ENCODE measurements at places on chromosomes 11 and 22.

DNA sequence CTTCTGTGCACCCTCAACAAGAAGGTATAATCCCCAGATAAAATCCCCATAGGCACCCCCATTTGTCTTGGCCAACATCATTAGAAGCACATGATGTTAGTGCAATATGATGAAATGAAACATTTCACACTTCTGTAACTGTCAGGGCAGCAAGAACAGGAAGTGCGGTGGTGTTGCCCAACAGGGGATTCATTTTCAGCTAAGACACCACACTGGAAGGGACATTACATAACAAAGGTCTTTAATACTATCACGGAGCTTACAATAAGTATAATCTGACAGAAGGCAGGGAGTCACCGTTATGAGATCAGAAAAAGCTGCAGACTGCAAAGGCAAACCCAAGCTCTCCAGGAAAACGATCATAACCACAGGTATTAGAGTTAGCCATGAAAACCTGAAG is 2.0 kb downstream of the OR52W1 start:
- no peak for DNase-seq

- DNase-seq = no peak
Measured at GRCh38 chr22:24146194-24146616, 35.1 kb upstream of the SUSD2 start.

- DNase-seq = no peak
Measured at GRCh38 chr22:27170491-27170890, 513.1 kb downstream of the MIAT start.

GRCh38 chr11:131495423-131495822 is 125.0 kb downstream of the NTM start:
- DNase-seq = no peak

DNA sequence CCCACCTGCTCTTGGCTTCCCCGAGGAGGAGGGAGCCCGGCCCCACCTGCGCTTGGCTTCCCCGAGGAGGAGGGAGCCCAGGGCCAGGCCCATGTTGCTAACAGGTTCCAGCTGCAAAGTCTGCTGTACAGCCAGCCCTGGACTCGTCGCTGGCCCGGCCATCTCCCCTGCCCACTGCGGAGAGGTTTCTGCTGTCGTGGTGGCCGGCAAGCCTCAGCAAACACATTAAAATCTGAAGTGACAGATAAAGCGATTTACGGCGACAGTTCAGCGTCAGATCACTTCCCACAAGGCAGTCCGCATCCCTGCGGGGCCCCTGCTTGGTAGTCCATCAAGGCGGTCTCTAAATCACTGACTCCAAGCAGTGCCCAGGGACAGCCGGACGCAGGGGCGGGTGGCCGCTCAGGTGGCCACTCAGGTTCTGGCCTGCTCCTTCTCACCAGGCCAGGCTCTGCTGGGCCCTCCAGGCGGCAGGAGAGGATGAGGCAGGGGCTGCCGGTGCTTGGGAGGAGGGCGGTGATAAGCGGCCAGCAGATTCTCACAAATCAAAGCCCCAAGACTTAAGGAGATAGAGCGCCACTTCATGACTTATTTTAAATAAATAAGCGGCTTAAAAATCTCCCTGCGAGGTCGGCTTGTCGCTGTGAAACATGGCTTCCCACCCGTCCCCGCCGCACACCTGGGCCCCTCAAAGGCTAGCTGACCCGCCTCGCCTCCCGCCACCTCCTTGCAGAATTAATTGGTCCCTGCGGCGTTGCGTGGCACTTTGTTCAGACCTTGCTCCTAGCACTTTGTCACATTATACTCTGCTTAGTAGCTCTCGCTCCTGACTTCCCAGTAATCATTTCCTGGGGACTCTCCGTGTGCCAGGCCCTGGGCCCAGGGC is 21.1 kb downstream of the MACROD1 start:
- DNase-seq = no peak

GRCh38 chr22:39308614-39309363 is 10.6 kb downstream of the RPL3 start:
- DNase-seq = no peak

DNA sequence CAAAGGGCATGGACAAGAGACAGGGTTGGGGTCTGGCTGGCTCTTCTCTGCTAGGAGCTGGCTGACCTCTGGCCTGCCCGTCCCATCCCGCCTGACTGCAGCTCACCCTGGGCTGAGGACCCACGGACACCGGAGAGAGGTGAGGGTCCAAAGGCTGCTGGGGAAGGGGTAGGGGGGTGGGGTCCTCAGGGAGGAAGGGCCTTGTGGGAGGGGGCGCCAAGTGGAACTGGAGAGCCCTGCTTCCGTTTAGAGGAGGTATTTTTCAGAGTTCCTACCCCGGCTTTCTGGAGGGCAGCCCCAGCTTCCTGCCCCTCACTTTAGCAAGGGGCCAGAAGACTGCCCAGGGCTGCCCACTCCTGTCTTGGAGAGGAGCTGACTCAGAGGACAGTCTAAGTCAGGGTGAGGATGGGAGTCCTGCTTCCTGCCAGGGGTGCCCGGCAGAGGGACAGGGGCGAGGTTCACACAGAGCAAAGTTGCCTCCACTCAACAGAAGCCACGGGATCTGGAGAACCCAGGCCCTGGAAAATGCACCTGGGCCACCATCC is 7.1 kb downstream of the LARGE2 start:
- no peak for DNase-seq

GRCh38 chr22:30649430-30650007 is 13.9 kb downstream of the SLC35E4 start:
- peak; percentile 91 for DNase-seq

- DNase-seq = no peak
Measured at GRCh38 chr11:85277693-85278092, 349.5 kb downstream of the DLG2 start.

GRCh38 chr11:16191212-16191867 is 165.0 kb downstream of the SOX6 start:
- DNase-seq = no peak

DNA sequence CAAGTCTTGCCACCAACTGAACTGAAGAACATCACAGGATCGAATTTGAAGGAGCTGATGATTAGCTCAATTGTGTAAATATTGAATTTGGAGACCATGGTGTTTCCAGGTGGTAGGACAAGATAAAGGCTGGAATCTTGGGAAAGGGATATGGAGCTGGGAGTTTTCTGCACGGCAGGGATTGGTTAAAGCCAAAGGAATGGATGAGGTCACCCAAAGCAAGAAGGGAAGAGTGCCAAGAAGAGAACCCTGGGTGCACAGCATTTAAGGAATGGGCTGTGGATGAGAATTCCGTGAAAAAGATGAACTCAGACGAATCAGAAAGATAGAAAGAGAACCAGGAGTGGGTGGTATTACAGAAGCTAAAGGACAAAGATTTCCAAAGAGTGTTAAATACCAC is 29.4 kb upstream of the RRAS2 start:
- DNase-seq = no peak

GRCh38 chr22:17381192-17381913 is 12.1 kb downstream of the CECR2 start:
- no peak for DNase-seq

GRCh38 chr11:26963764-26964163 is 30.1 kb upstream of the FIBIN start:
- no peak for DNase-seq

GRCh38 chr11:58641803-58642581 is 19.5 kb downstream of the CNTF start:
- no peak for DNase-seq

DNA sequence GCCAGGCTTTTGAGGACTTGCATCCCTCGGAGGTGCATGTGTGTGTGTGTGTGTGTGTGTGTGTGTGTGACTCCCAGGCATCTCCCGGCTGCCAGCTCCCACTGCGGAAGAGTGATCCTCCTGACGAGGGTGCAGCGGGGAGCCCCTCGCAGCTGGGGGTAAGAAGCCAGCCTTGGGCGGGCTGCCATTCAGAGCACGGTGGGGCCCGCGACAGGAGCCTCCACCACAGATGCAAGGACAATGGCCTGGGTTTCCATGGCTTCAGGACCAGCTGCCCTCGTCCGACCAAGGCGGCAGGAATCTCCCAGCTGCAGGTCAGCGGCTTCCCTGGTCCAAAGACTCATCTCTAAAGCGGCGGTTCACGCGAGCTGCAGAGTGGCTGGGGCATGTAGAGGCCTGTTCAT is 908.5 kb downstream of the BRD1 start:
- DNase-seq = peak; percentile 3

- DNase-seq = no peak
Measured at GRCh38 chr22:16804882-16805281, 20.3 kb downstream of the XKR3 start.

GRCh38 chr11:103806130-103806895 is 230.1 kb upstream of the DDI1 start:
- no peak for DNase-seq

DNA sequence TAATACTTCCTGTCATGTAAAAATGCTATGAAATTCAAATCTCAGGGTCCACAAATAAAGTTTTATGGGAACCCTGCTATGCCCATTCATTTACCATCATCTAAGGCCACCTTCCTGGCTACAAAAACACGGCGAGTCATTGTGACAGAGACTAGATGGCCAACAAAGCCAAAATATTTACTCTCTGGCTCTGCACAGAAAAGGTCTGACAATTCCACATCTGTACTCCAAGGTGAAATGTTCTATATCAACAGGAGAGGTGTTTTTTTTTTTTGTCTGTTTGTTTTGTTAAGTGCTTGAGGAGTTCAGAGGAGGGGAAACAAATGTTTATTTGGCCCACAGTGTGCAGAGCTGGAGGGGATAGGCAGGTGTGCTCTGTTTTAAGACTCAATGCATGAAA is 18.6 kb upstream of the TMA7B start:
- peak; percentile 18 for DNase-seq

- no peak for DNase-seq
Measured at GRCh38 chr11:115670538-115671205, 166.5 kb upstream of the CADM1 start.

GRCh38 chr22:32542677-32543357 is 68.2 kb downstream of the FBXO7 start:
- no peak for DNase-seq

DNA sequence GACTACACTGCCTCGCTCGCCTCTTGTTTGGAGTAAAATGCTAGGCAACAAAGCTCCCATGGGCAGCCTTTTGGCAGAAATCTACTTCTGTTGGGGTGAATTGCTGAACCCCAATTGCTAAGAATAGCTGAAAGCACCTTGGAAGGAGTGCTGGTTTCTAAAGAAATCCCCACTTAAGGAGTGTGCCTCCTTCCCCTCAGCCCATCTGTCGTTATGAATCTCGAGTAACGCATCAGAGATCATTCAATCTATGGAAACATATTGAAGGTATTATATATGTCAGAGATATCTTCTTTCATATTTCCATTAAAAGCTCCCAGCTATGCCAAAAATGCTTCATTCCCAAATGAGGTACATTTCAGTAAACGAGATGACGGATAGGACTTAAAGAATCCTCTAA is 229.6 kb upstream of the BLID start:
- no peak for DNase-seq

DNA sequence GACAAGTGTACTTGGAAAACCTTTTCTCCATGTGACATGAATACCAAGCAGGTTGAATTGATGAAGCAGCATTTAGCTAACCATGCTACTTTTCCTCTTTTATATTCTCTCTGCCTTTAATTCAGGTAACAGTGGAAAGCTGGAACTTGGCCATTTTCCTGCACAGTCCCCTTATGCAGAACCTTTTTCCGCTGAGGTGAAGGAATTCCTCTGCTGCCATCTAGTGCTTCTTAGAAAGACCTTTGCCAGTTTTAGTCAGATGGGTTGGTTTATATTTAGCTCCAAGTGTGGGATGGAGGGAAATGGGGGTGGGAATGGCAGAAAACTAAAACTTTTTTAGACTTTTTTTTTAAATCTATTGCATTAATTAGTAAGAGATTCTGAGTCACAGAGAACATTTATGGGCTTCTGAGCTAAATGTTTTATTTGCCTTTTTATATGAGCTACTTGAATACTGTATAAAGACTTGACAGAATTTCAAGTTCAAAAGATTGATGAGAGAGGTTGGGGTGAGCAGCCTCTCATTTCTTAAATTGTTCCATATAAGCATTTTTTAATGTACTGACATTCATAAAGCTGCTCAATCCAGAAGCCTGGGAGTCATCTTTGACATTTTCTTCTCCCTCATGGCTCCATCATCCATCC is 153.9 kb upstream of the ZC3H12C start:
- DNase-seq = no peak

DNA sequence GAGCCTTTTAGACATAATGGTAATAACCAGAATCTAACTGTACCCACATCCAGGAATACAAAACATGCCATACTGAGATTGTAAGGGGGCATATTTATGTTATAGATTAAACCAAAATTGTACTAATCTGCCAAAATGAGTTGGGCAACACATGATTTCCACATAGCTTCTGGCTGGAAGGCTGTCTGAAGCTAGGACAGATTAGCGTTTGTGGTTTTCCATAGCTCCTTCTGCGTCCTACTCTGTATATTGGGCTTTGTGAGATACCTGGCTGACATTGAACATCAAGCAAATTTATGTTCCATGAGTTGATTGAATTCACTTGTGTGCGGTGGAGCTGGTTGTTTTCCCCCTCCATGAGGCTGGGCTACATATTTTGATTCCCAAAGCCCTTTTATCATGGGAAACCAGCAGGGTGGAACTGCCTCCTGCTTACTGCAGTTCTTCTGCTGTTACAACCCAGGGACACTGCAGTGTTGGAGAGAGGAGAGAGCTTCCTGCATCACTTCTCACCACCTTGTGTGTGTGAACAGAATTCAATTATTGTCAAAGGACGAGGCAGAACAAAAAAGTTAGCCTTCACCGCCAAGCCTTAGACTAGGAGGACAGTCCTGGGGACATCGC is 114.9 kb downstream of the C11orf91 start:
- no peak for DNase-seq

- no peak for DNase-seq
Measured at GRCh38 chr22:36424901-36425579, 37.3 kb upstream of the MYH9 start.

DNA sequence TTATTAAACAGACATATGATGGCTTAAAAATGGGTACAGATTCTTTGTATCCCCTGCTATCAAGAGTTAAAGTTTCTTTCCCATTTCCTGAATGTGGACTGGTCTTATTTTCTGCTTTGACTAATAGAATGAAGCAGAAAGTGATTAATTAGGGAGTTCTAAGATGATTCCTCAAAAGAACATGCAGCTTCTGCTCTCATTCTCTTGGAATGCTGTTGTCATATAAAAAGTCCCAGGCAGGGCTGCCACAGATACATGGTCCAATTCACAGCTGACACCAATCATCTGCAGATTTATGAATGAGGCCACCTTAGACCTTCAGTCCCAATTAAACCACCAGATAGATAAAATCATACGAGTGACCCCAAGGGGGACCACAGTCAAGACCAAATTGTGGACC is 844.5 kb upstream of the RAG2 start:
- no peak for DNase-seq

- no peak for DNase-seq
Measured at GRCh38 chr11:2205214-2205720, 33.7 kb upstream of the TH start.

- no peak for DNase-seq
Measured at GRCh38 chr11:57638005-57638781, 11.5 kb downstream of the YPEL4 start.

GRCh38 chr11:7511401-7511800 is 2.4 kb upstream of the PPFIBP2 start:
- no peak for DNase-seq

GRCh38 chr22:46696614-46697013 is 41.4 kb downstream of the CERK start:
- no peak for DNase-seq

GRCh38 chr11:46588131-46588530 is 5.7 kb downstream of the AMBRA1 start:
- no peak for DNase-seq

GRCh38 chr11:125176866-125177265 is 12.3 kb downstream of the PKNOX2 start:
- DNase-seq = no peak

- no peak for DNase-seq
Measured at GRCh38 chr22:38219632-38220031, 17.8 kb downstream of the MAFF start.

GRCh38 chr11:132318421-132319157 is 948.2 kb downstream of the NTM start:
- DNase-seq = no peak
